Right cardiac atrium (tissue), 5 donors: ENCODE measurements at places on chromosomes 7 and 10. TPM values are rescaled to one million over a fixed set of nuclear protein-coding genes. Genes with fewer than 3 reads are reported as not detected.

DNA sequence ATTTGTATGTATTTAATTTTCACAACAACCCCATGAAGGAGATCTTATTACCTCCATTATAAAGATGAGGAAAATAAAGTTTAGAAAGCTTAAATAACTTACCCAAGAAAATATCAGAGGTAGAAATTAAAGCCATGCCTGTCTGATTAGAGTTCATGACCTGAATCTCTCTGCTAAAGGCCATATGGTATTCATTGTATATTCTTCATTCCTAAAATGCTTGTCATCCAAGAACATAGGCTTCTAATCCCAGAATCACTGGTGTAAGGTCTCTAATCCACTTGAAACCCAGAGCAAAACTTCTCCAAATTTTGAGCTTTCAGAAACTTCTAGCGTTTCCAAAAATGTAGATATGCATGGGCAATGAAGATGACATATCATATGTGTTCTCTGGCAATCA is 72.3 kb upstream of the YAE1 start:
- DNase-seq, result no peak

DNA sequence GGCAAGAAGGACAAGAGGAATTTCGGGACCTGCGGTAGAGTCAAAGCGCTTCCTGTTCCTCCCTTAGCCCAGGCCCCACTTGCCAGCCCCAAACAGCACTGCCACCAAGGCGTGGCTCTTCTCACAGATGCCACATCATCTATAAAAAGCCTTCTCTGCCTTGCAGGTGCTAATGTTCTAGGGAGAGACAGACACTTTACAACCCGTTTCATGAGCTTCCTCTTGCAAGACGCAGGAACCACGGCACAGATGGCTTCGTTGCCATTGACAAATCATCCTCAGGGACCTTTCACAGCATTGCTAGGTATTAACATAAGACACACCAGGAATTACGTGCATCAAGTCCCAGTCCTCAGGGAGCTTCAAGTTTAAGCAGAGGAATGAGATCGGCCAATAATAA is 180.9 kb downstream of the JCAD start:
- no peak for DNase-seq

NOS3 gene
- total RNA-seq, result 21.4 TPM

- no peak for DNase-seq
Observed at GRCh38 chr7:118305671-118306070, 81.2 kb downstream of the ANKRD7 start.

- DNase-seq, result no peak
Observed at GRCh38 chr7:64686493-64687184, 20.7 kb downstream of the ZNF107 start.

HIF1AN gene
- 41.1 TPM for total RNA-seq

- no peak for DNase-seq
Observed at GRCh38 chr7:107856806-107857540, 34.0 kb upstream of the DLD start.

GRCh38 chr7:266851-267840 is 22.8 kb upstream of the FOXL3 start:
- DNase-seq, result peak; percentile 17

GRCh38 chr7:117774943-117775342 is 98.3 kb downstream of the CTTNBP2 start:
- no peak for DNase-seq

DNA sequence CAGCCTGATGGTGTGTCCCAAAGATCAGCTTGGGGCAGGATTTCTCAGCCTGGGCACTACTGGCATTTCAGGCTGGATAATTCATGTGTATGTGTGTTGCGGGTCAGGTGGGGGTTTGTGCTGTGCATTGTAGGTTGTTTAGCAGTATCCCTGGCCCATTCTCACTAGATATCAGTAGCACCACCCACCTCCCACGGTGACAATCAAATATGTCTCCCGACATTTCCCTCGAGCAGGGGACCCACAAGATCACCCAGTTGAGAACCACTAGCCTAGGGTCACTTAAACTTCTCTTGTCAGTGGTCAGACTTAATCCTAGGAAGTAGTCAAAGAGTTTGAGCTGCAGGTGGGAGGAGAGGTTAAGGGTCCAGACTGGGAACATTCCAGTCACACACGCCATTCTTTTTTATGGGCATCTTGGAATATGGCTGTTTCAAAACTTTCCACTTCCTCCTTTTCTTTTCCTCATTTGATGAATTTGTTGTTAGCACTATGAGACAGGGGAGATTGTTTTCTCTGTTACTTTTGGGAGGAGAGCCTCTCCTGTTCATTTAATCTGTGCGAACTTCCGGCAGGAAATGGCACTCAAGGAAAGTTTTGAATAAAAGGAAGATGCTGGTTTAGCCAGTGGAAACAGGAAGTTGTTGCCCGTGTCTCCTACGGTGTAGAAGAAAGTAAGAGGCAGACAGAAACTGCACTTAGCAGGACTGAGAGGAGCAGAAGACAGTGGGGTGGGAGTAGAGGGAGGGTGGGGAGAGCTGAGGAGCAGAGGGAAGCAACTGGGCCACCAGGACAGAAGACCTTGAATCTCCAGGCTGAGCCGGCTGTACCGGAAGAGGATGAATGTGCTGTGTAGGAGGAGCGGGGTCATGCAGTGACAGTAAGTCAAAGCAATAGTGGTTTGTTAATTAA is 17.6 kb upstream of the EXOC6 start:
- DNase-seq, result no peak

DNA sequence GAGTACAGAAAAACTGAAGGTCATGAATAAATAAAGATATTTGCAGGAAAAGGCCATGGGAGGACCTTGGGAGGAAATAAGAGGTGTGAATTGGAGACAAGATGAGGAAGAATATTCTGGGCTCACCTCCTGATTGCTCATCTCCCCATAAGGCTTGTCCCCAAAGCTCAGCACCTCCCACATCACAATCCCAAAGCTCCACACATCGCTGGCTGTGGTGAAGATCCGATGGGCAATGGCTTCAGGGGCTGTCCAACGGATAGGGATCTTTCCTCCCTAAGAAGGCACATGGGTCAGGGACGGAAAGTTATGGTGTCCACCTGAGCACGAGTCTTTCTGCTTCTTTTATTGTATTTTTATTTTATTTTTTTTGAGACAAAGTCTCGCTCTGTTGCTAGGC is 12.9 kb downstream of the ZYX start:
- DNase-seq, result no peak
